ENCODE measurements at places on chromosomes 11 and 22.
A peak's percentile ranks its signal among the peaks of the same experiment; 100 is the strongest.

DNA sequence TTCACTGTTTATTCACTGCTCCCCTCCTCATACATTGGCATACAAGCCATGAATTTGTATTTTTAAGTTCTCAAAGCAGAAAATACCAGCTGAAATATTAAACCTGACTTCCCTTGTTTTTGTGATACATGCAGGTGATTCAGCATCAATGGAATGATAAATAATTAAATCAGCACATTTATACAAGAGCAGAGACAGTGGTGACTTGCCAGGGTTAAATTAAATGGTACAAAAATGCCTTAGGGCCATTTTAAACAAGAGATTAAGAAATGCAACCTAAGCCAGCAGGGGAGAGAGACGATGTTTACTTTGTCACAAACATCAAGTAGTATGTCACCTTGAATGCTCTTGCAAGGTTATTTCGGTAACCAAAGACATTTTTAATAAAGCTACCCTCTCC lies 95.9 kb upstream of the DDI1 start:
- DNase-seq = no peak

DNA sequence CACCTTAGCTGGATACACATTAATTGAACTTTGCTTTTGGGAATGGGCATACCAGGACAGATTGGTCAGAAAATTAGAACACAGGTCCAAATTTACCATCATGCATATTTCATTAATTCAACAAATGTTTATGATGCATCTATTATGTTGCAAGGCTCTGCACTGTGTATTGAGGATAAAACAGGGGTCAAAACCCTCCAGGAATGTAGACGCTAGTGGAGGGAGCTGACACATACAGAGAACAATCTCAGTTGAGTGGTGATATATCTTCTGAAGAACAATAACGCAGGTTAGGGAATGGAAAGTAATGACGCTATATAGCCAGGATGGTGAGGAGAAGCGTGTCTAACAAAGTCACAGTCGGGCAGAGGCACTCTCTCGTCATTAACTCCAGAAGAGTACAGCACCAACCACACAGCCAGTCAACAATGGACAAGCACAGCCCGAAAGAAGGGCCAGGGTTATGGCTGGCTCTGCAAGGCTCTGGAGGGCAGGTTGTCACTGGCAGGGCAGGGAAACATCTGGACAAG lies 3.8 kb downstream of the FLI1 start:
- no peak for DNase-seq

GRCh38 chr11:96112192-96113128 lies 188.6 kb upstream of the MTMR2 start:
- no peak for DNase-seq

GRCh38 chr11:73983741-73984538 lies 1.3 kb upstream of the UCP2 start:
- peak; percentile 78 for DNase-seq

- no peak for DNase-seq
Observed at GRCh38 chr11:126546191-126546590, 190.7 kb downstream of the ST3GAL4 start.

GRCh38 chr22:45208993-45209838 lies 31.5 kb downstream of the KIAA0930 start:
- no peak for DNase-seq

DNA sequence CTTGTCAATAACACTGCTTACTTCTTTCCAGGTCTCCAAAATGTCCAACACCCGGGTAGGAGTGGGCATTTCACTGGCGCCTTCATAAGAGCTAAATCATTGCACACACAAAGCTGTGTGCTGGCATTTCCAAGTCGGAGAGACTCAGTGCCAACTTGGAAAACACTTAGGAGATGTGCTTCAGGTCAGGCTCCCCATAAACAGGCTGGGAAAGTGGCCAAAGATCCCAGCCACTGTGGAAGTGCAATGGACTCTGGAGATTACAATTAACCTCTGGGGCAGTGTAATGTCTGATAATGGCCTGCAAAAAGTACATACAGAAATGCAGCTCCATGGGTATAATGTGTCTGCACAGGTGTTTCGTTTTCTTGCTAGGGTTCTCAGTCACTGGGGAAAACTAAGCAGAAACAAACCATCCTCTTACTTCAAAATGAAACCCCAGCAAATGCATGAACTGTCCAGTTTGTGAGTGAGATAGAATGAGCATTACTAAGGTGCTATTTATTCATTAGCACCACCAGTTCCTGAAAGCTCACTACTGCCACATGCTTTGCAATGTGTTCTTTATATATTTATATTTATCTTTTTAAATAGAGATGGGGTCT lies 79.0 kb downstream of the ABTB2 start:
- DNase-seq = no peak

GRCh38 chr22:46149512-46150033 lies 753 bp upstream of the PPARA start:
- DNase-seq = peak; percentile 42

DNA sequence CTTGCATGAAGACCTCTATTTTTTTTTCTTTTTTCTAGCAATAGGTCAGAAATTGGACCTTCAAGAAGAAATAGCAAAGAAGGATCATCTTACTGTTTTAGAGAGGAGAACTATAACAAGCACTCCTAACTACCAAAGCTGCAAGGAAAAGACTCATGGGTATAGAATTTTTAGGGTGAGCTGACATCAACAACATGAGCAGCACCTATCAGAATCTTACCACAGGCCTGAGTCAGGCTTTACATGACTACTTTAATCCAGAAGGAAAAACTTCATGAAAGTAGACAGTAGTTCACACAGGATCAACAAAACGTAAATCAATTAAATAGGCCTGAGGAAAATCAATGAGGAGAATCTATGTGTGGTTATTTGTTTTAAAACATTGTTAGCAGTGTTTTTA lies 130.5 kb downstream of the FAM76B start:
- no peak for DNase-seq

- no peak for DNase-seq
Observed at GRCh38 chr11:77149716-77150392, 21.8 kb downstream of the MYO7A start.

- DNase-seq = no peak
Observed at GRCh38 chr11:74948546-74948897, 369 bp downstream of the XRRA1 start.

DNA sequence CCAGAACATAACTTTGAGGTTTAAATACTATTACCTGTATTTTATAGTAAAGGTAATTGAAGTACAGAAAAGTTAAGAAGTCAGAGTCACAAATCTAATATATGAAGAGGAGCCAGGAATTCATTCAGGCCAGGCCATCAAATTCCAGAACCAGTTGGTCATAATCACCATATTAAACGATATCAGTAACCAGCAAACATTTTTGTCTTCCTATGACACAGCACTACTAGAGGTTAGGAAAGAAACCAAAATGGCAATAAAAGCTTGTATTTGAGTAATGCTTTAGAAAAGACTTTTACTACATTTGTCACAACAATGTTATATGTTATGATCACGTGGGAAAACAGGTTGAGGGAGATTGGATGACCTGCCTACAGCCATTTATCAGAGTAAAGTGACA lies 62.2 kb downstream of the DKK3 start:
- DNase-seq = no peak

GRCh38 chr11:3227568-3228444 lies 4.4 kb downstream of the MRGPRE start:
- DNase-seq = no peak

DNA sequence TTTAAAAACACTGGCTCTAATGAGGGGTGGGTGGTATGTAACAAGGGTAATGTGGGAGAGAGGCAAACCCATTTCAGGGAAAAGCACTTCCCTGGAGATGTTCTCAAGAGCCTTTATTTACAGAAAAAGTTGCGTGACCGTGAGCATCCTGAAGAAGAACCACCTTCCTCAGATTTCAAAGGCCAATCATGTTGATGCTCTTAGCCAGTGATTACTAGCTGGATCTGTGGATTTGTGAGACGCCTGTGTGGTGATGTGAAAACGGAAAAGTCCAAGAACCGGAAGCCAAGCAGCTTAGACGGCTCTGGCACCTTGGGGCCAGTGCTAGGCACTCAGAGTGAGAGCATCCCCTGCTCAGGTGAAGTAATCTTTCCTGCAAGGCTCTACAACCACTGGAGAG lies 12.6 kb upstream of the UBASH3B start:
- DNase-seq = no peak

- DNase-seq = no peak
Observed at GRCh38 chr11:128920666-128921065, 22.0 kb downstream of the TP53AIP1 start.

DNA sequence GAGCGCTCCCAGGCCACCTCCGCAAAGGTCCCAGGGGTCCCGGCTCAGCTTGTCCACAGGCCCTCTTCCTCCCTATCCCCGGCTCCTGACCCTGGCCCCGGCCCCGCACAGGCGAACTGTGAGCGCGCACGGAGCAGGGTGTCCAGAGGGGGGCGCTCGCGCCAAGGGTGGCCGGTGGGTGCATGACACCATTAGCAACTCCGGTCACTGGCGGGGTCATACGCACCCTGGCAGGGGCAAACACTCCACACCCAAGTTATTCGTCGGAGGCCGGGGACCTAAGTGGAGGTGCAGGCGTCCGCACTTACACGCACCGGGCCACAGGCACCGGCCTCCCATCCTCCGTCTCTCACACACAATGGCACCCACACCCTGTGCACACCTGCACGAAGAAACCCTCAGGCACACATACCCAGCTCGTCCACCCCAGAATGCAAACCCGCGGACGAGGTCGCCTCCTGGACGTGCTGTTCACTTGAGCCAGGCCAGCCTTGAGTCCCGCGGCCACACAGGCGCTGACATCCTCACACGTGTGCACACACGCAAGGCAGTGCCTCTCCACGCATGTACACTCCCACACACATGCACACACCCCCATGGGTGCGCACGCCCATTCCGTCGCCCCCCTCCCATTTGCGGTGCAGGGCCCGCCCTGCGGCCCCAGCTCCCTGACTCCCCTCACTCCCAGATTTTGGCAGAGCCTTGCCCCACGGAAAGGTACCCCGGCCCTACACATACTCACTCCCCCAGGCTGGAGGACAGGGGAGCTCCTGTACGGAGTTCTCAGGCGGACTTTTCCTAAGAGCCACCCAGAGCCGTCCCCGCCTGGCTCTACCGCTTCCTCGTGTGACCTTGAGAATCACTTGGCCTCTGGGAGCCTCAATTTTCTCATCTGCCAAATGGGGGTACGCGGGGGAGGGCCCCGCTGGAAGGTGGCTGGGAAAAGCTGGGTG lies at the start of gene RASGRP2:
RASGRP2 (minus strand) TSS at position 552 of the 953 bp plus-strand sequence. CDS start 1,276 bp downstream, outside the sequence.
- DNase-seq = no peak

DNA sequence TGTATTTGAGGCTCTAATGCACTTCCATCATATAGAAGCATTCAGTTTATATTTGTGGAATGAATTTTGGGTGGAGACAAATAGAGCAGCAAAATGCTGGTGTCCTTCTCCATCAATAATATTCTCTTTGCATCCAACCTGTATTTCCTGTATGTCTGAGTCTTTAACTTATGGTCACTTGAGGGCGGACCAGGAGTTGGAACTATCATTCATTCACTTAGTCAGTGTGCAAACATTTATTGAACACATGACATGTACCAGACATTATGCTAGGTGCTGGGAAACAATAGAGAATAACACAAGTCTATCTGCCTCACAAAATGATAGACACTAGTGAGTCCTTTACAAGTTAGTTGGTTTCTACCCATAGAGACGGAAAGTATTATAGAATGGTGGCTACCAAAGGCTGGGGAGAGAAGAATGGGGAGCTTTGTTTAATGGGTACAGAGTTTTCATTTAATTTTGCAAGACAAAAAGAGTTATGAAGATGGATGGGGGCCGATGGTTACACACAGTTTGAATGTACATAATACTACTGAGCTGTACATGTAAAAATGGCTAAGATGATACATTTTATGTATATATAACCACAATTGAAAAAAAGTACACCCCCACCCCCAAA lies 4.6 kb upstream of the TMEM123 start:
- DNase-seq = no peak

DNA sequence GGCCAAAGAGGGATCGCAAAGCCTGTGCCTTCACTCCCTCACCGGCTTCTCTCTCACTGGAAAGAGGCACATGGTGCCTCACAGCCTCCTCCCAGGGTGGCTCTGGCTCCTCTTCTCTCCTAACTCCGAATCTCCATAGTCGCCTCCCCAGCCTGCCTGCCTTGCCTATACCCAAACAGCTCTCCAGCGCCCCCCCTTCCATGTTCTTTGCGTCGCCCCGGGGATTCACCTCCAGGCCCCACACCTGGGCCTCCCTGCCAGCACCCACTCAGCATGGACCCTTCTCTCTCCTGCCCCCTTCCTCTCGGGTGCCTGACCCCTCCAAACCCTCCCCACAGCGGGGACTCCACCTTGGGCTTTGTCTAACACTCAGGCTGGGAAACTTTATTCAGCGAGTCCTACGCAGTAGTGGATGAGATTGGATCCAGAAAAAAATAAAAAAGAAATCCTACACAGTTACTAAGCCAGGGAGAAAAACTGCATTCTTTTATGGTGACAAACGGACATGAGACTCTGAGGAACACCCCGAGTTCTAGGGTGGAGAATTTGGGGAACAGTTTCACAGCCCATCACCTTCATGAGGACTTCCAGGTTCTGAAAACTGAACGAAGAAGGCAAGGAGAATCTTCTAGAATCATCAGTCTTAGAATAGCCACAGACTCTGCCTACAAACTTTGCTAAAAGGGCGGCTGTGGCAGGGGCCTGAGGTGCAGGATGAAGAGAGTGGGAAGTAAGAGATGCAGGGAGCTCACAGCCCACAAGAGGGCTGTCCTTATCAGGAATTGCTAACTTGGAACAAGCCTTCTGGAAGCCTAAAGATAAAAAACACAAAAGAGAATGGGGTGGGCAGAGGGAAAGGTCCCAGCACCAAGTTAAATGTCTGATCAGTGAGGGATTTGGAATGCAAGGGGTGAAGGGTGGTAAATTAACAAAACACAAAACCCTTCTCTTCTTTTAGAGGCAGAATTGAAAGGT lies 5.3 kb downstream of the PPM1F start:
- no peak for DNase-seq

- no peak for DNase-seq
Observed at GRCh38 chr11:76795290-76795935, 12.3 kb downstream of the TSKU start.

DNA sequence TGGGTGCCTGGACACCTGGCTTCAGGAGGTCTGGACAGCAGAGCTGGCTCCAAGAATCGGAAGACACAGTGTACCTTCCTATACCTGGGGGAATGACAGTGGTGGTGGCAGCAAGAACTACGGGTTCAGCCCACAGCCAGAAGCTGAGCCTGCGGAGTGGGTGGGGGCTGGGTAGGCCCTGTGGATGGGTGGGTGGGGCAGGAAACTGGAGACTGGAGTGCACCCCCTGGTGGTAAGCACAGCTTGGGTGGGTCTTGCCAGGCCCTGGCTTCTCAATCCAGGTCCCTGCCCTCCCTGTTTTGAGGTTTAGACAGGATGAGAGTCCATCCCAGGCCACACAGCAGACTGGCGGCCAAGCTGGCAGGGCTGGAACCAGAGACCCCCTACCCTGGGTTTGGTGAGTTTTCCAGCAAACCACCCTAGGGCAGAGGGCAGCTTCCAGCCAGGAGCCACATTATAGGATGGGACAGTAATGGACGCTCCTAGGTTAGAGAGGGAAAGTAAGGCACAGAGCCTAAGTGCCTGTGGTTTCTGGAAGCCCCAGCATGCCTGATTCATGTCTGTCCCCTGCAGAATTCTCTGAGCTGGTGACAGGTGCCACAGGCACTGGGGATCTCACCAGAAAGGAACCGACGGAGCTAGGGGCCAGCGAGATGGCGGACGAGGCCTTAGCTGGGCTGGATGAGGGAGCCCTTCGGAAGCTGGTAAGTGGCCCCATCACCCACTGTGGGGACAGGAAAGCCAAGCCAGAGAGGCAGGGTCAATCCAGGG lies 1.7 kb downstream of the SMTN start:
- no peak for DNase-seq

GRCh38 chr11:113148652-113149051 lies 165.7 kb upstream of the TTC12 start:
- DNase-seq = no peak

All from DMS153 (cell line).